ENCODE measurements at places on chromosomes 7 and 10. TPM values are rescaled to one million over a fixed set of nuclear protein-coding genes. Genes with fewer than 3 reads are reported as not detected.

NKX1-2 gene
- total RNA-seq, result not detected

DNA sequence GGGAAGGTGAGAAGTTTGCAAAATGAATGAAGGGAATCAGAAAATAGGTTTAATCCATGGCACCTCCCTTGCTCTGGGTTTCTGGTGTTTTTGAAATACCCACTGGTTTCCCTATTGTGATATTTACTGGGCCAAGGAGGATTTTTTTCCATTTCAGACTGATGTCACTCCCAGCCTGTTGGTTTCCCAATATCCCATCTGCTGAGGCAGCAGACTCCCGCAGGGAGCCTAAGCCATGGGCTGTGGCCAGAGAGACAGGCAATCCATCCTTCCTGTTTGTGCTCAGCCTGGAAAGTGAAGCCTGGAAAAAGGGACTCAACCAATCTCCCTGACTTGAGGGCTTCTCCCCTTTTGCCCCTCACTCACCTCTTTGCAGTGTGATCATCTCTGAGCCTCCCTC, 22.8 kb downstream of the FAM107B start:
- DNase-seq, result no peak

GRCh38 chr10:75408911-75409885, 7.6 kb upstream of the ZNF503 start:
- DNase-seq, result no peak

GRCh38 chr7:50507898-50508470, 57.2 kb downstream of the DDC start:
- no peak for DNase-seq

GRCh38 chr7:13179011-13179582, 491.7 kb downstream of the ARL4A start:
- DNase-seq, result no peak

ZNF727 gene
- not detected for total RNA-seq

CHPF2 gene
- 140 TPM for total RNA-seq

DNA sequence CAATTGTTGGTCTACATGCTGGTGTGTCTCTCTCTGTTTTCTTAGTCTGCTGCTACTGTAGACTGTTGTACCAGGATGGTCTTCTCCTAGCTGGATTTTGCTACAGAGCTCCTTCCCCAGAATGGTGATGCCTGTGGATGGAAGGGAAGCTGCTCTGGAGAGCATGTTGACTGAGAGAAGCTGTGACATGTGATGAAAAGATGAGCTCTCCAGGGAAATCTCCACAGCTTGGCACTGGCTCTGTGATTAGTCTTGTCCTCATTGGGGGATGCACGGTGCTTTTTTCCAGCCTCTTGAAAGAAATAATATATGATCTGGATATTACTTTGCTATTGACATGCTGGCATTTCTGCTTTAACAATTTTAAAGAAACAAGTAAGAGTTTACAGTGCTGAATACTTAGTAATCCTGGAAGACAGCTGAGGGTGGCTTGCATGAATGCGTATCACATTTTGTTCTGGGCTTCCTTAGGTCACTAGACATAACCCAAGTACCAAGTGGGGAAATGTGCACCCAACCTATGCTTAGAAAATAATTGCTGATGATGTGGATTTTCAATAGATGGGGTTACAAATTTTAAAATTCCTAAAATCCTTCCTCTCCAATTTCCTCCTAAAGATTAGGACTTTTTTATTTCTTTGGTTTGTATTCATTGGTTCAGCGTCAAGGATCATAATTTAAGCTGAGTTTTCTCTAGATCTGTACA, 849.7 kb downstream of the KCNMA1 start:
- DNase-seq, result no peak

GRCh38 chr10:8439040-8439439, 384.6 kb downstream of the GATA3 start:
- DNase-seq, result no peak

GRCh38 chr7:94374231-94374630, 20.5 kb upstream of the COL1A2 start:
- DNase-seq, result peak; percentile 36

TAS2R3 gene
- not detected for total RNA-seq

DNA sequence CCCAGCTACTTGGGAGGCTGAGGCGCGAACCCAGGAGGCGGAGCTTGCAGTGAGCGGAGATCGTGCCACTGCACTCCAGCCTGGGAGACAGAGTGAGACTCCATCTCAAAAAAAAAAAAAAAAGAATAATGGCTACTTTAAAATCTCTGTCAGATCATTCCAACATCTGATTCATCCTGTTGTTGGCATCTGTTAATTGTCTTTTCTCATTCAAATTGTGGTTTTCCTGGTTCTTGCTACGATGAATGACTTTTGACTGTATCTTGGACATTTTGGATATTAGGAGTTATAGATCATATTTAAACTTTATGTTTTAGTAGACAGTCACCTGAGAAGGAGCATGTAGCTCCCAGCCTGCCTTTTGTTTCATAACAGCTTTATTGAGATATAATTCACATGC, 8.5 kb downstream of the TPST1 start:
- no peak for DNase-seq

C10orf95 gene
- total RNA-seq, result not detected

DNA sequence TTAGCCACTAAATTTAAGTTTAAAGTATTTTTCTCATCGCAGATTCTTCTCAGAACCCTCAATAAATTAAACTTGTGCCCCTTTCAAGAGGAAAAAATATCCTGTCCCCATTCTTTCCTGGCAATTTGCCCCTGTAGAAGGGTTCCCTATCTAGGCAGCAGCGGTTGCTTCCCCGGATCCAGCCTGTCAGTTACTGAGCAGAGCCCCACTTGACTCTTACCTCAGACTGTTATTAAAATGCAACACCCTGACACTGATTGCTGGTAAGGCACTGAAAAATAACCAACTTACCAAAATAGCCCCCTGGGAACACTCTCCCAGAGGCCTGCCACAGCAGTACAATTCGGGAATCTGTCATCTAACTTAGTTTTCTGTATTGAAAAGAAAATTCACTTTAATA, 13.9 kb downstream of the LMTK2 start:
- DNase-seq, result no peak

- no peak for DNase-seq
These were observed 135.0 kb downstream of the SEMA3C start for GRCh38 chr7:80783678-80784327.

Measured in glomerular endothelial cell (primary cell).